ENCODE measurements at places on chromosomes 13 and 19.

DNA sequence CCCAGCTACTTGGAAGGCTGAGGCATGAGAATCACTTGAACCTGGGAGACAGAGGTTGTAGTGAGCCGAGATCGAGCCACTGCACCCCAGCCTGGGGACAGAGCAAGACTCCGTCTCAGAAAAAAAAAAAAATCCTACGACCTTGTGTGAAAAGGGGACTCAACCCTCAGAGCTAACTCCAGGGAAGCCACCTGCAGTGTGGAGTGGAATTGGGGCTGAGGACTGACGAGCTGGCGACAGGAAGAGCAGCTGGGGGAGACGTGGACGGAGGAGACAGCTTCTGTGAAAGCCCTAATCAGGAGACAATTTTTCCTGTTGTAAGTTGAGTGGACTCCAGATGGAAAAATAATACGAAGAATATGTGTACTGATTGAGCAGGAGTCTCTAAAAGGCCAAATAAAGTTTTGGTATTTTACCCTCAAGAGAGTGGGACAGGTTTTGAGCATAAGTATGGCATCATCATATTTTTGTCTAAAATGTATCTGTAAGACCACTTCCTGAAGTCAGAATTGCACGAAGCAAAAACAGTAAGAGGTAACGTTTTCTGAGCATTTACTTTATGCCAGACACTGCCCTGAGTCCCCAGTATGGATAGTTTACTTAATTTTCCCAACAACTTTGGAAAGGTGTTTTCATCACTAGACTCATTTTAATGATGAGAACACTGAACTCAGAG, 12.0 kb upstream of the LAIR1 start:
- DNase-seq, result no peak

DNA sequence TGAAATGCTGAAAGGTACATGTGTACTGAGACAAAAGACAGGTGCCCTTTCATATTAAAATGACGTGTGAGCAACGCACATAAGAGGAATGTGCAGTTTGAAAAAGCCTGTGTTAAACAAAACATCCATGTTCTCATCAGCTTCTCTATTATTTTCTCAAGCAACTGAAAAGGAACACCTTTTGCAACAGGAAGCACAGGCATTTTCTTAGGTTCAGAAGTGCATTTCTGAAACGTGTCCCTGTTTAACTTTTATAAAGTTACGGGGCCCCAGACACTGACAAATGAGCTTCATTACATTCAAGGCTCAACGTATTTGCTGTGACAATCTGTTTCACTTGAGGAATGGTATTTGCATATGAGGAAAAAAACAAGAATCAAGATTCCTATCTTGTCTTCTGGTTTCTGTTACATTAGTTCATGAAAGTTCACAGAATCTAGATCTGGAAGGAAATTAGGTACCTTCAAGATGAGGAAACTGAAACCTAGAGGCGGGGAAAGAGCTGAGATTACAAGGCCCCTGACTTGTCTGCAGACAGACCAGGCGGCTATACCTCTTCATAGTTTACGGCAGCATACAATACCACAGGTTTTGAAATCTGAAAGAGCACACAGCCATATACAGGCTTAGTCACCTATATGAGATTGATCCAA, 431.7 kb downstream of the KLF12 start:
- no peak for DNase-seq

- DNase-seq, result no peak
Measured at GRCh38 chr13:50257646-50258045, 242.4 kb downstream of the KCNRG start.

DNA sequence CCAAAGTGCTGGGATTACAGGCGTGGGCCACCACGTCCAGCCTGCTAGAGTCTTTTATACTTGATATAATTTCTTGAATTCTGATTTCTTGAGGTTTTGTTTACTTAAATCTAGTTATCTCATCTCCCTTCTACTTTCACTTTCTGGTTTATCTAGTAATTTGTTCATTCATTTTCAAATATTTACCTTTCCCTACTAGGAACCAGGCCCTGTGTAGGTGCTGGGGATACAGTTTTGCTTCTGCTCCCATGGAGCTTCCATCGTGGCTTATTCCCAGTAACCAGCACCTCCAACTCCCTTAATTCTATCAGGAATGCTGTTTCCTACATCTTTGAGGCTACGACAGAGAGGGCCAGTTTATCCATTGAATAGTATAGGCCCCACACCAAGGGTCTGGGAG, 24.1 kb upstream of the TRIM13 start:
- DNase-seq, result no peak

DNA sequence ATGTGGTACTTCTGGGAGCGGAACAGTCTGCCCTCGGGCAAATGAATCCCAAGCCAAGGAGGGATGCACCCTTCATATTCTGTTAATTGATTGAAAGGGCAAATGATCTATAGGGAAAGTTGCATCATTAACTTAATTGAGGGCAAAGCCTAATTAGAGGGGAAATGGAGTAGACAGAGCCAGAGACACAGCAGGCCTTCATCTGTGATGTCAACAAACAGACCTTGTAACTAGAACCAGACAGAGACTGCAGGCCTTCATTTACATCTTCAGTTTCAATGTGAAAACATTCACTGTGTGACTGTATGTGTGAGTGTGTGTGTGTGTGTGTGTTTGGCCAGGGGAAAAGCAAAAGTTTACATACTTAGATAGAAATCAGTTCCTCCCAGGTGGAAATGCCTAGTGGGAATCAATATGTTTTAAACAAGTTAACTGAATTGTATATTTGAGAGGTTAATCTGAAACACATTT, 126.4 kb downstream of the SPRY2 start:
- no peak for DNase-seq

GRCh38 chr19:33462112-33462791, 59.3 kb downstream of the PEPD start:
- DNase-seq, result no peak

DNA sequence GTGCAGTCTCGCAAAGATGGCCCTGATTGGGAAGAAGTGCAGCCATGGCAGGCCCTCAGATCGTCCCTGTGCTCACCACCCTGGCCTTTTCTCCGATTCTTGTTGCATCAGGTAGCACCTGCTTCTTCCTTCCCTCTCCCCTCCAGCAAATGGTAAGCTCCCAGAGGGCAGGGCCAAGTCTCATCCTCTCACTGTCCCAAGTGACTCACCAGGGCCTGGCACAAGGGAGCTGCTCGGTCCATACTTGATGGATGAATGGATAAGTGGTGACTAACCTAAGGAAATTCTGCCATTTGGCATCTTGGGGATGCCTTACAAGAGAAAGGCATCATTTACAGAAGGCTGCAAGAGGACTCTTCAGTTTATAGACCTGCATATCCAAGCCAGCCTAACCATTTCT, 84.9 kb downstream of the ZIC5 start:
- DNase-seq, result no peak

- no peak for DNase-seq
Measured at GRCh38 chr13:89212186-89212585, 1541.0 kb downstream of the SLITRK5 start.

DNA sequence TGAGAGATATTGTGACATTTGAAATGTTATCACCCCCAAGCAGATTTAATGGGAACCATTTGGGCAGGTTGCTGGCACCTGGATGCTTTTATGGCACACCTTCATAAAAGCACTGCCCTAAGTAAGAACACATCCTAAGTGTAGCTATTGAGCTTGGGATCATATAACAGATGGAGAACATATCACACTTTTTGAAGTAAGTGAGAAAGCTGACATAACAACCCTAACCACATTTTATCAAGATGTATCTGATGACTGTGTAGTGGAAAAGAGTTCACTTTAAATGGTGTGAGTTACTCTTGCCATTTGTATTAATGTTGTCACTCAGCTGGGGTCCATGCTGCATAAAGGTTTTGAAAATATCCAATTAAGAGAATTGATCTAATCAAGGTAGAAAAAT, 287.9 kb downstream of the DCLK1 start:
- no peak for DNase-seq

- DNase-seq, result no peak
Measured at GRCh38 chr19:55284405-55285058, 735 bp downstream of the BRSK1 start.

DNA sequence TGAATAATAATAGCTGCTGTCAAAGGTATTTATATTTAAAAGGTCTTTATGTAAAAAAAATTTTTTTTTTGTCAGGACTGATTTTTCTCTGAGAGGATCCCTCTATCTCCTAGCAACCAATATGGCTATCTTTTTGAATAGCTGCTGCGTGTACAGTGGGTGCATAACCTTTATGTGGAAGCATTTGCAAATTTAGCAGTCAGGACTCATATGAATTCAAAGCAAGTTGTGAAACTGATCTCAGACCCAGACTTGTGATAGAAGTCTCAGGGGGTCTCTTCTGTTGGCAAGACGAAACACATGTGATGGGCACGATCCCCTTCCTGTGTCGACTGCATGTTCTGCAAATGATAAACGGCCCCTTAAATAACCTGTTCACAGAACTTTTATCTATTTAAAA, 114.1 kb upstream of the ARGLU1 start:
- DNase-seq, result no peak

DNA sequence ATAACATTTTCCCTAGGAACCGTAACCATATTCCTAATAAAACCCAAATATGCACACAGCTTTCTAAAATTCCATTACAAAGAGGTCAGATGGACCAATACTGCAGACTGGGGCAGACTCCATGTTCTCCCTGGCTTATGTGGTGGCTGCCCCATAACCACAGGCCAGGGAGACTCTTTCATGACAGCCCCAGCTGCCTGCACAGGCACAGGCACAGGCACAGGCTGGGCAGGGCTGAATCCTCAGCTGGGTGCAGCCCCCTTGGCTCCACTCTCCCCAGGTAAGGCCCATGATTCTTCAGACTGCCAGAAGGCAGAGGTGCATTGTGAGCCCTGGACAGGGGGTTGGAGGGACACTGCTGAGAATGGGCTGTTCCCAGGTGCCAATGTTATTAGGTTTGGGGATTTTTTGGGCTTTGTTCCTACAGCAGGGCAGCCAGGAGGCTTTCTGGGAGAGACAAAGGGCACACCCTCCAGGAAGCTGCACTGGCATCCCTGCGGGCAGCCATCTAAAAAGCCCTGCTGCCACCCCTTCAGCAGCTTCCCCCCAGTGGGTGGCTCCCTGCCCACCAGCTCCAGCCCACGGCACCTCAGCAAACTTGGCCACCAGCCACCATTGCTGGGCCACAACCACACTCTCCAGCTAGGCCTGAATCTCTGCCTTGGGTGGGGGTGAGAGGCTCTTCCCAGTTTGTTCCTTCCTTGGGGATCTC, 20.0 kb downstream of the DOCK9 start:
- no peak for DNase-seq

GRCh38 chr19:43751466-43752220, 3.1 kb downstream of the SMG9 start:
- DNase-seq, result no peak

DNA sequence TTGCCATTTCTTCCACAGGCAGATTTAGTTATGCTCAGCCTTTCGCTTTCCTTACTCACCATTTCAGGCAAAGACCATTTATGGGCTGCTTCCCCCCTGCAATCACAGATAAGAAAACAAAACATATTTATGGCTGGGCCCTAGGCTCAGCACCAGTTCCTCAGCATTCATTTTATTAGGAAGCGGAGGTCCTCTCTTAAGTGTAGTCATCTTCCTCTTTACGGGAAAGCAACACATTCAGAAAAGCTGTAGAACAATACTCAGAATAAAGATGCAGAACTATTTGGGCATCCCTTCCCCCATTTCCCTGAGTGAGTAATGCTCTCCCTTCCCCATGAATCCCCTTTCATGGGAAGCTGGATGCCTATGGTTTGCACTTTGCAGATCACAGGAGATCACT, 27.9 kb downstream of the FLT1 start:
- DNase-seq, result no peak

- DNase-seq, result no peak
Measured at GRCh38 chr13:29105779-29106178, 285.6 kb downstream of the MTUS2 start.

- no peak for DNase-seq
Measured at GRCh38 chr19:5361407-5361806, 20.8 kb upstream of the PTPRS start.

- no peak for DNase-seq
Measured at GRCh38 chr13:75432045-75432444, 49.9 kb downstream of the TBC1D4 start.

DNA sequence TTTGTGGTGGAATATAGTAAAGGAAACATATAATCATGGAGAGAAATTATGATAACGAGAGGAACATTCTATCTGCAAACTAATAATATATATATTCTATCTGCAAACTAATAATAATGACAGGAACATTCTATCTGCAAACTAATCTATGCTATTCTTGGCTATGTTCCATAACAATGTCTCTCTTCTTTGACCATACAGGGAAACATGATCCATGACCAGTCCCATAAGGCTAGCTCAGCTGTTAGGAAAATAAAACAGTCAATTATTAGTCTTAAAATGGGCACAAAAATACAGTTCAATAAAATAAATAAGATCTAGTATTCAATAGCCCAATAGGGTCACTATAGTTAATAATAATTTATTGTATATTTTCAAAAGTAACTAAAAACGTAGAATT, 707.8 kb upstream of the PCDH20 start:
- DNase-seq, result no peak
